ENCODE measurements at places on chromosomes 4 and X.

DNA sequence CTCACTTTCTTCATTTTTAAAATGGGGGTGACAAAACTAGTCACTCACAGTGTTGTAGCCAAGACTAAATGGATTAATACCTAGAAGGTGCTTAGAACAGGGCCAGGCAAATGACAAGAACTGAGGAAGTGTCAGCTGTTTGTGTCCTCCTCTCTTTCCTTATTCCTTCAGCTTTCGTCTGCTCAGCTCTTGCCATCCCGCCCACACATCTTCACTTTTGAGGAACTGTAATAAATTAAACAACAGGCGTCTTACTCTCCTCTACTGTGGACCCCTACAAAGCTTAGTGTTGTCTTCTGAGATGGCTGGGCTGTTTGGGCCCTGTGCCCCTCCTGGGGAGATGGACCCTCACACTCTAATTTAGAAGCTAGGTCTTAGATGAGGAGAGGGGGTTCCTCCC lies 2.7 kb downstream of the HPSE start:
- no peak for DNase-seq

DNA sequence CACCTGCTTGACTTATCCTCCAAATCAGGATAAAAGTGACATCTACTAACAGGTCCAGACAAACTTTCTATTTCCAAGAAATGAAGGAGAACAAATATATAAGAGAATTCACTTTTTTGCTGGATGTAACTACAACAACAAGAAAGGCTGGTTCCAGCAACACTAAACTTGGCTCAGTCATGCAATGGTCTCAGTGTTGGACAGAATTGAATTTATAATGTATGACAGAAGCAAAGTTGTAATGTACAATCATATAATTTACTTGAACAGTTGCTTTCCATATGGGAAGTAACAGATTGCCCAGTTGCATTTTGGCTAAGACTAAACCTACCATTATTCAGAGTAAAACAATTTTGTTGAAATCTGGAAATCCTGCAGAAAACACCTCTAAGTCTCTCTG lies 183.3 kb upstream of the INTU start:
- no peak for DNase-seq

DNA sequence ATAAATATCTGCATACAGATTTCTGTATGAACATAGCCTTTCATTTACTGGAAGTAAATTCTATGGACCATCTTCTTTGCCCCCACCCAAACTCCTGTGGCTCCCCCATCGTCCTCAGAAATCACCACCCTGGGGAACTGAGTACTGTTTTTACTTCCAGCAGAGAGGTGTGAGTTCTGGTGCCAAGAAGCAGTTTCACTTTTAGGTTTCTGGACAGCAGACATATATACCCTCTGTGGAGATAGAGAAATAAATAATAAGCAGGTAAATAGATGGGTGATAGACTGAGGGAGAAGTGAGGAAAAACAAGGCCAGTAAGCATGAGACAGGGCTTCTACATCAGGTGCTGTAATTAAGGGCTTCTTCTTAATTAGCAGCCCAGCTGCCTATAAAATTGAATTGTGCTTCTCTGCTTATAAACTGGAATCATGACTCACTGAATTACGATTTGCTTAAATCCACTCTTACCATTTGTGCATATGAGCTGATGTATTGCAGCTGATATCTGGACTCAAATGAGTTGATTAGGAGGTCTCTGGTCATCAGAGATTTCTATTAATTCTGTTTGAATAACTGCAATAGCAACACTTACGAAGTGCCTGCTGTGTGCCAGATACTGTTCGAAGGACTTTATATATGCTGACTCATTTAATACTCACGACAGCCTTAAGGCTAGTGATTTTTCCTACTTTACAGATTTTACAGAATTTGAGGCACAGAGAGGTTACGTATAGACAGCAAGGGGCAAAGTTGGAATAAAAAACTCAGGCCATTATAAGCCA lies 60.8 kb upstream of the DHX15 start:
- DNase-seq = no peak

DNA sequence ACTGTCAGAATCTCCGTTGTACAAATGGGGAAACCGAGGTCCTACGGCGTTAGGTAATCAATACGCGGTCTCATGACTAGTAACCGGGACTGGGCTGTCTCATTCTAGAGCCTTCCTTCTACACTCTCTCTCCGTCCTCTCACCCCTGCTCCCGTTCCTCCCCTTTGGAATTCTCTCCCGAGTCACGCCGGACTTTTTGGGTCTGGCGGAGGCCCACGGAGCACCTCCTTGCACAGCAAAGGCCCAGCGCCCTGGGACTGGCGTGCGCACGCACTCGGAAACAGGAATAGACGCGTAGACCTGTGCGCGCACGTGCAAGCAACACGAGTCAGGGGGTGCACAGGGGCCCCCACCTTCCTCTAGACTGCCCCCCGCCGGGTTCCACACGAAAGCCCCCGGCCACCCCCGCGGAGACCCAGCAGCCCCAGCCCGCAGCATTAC lies 361 bp downstream of the QDPR start:
- no peak for DNase-seq

DNA sequence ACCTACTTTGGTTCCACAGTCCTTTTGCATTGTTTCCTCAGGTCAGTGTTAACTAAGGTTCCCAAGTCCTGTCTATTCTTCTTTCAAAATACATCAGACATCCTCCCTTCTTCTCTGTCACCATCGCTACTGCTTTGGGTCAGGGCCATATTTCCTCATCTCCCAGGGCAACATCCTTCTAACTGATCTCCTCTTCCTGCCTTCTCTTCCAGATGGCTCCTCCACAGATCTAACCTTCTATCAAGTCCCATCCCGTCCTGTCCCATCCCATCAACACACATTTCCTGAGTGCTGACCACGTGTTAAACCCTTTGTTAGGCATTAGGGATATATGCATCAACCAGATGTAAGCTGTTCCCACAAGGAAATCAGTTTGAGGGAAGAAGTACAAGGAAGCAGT lies 25.9 kb downstream of the PLAC1 start:
- no peak for DNase-seq

- no peak for DNase-seq
Observed at GRCh38 chr4:105835177-105835576, 60.1 kb upstream of the NPNT start.

- no peak for DNase-seq
Observed at GRCh38 chrX:49096419-49096818, 16.7 kb upstream of the WDR45 start.

DNA sequence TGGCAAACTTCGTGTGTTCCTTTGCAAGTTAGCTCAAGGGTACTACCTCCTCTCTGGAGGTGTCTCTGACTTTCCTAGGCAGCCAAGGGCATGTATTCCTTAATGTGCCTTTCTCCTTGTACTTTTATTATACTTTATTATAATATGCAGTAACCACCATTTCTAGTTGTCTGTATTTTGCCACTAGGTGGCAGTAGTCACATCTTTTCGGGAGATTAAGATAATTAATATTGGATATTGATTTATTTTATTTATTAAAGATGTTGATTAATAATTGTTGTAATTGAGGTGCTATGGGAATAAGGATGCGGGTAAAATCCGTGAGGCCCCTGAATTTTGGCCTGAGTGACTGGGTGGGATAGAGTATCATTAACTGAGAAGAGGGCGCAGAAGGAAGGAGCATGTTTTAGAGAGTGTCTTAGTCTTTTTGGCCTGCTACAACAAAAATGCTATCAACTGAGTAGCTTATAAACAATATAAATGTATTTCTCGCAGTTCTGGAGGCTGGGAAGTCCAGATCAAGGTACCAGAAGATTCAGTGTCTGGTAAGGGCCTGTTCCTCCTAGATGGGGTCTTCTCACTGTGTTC lies 153.3 kb downstream of the TMEM164 start:
- no peak for DNase-seq

GRCh38 chrX:37986893-37987292 lies 19.5 kb upstream of the SYTL5 start:
- DNase-seq = no peak

DNA sequence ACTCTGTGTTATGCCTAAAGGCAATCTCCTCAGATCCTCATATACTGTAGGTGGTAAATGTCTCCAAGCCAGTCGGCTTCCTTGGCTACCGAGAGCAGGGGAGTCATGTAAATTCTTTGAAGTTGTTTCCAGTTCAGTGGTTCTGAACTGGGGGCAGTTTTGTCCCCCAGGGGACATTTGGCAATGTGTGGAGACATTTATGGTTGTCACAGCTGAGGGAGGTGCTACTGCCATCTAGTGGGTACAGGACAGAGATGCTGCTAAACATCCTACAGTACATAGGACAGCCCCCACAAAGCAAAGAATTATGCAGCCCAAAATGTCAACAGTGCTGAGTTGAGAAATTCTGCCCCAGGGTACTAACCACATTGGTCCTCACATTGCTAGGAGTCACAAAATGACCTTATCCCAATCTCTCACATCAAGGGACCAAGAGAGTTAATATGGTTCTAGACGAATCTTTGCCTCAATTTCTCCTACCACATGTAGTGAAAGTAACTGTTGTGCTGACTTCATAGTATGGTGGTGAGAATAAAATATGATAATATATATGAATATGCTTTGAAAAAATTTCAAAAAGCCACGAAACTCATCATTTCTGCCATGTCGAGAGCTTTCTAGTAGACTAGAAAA lies 104.4 kb upstream of the ARHGAP24 start:
- no peak for DNase-seq

- no peak for DNase-seq
Observed at GRCh38 chrX:41045960-41046567, 39.2 kb upstream of the USP9X start.

GRCh38 chr4:3690551-3691152 lies 75.5 kb upstream of the ADRA2C start:
- DNase-seq = no peak

DNA sequence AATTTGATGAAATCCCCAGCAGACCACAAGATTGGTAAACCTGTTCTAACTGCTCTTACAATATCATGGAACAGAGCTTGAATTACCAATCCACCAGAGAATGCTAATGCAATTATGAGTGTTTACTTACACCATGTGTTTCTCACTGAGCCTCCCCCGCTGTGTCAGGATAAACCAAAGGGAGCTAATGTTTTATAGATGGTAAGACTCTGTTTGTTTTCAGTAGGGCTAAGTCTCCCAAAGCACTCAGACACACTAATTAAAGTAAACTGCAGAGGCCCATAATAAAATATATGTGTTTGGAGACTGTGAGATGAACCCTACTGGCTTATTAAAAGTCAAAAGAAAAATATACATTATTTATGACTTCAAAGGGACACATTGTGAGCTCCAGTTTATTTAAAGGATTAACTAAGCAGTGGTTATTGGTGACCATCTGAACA lies 261.7 kb upstream of the FAM241A start:
- DNase-seq = no peak

- DNase-seq = no peak
Observed at GRCh38 chr4:137213372-137214173, 318.7 kb downstream of the PCDH18 start.

DNA sequence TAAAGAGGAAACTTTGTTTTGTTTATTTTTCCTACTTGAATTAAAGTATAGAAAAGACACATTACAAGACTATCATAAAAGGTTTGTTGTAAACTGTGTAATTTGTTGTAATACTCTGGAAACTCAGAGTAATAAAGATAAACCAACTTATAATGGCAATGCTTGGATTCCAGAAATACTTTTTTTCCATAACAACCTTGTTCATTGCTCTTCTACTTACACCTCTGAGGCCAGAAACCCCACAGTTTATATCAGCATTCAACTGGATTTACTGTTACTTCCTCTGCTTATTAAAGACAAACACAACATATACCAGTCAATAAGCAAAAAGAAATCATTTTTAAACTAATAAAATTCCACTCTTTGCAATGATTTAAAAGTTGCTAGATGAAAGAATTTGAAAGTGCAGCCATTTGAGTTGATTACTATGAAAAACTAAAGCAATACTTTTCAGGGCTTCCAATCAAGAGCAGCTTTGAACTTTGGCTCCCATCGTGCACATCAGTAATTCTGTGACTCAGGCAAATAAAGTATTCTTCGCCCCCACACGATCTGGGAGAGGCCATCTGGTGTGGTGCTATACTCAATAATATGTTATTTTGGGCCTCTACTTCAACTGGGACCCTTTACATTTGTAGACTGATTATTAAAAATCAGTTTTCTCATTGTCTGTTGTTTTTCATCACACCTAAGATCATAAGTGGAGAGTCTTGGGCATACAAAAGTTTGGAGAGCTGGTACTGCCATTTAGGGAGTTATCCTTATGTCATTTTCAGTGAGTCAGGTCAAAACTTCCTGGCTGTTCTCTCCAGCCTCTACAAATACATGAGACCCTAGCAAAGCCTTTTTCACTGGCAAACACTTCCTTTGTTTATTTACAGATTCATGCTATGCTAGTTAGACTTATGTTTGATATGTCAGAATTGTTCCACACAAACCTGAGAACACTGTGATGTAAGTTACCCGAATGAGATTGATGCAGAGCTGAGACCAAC lies 20.5 kb downstream of the DDIT4L start:
- DNase-seq = no peak

DNA sequence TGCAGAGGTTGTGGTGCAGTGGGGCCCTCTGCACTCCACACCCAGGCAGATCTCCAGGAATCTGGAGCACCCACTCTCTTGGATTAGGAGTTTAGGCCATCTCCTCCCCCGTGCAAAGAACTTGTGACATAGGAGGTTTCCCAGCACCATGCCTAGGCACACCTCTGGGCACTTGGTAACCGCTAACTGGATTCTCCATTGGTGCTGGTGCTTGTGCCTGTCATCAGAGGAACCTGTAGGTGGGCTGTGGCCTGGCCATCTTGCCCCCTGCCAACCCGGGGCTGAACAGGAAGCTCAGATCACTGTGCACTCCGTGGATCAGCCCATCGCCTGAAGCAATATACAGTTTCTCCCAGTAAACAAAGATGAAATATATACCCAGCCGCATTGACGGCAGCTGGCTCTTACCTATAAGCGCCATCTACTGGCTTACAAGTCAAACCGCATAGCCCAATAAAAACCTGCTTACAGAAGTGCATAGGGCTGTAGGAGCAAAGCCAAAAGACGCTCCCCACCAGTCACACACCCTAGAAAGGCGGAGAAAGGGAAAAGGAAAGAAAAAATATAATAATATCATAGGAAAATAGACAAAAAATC lies 19.1 kb upstream of the TEX13B start:
- DNase-seq = no peak

DNA sequence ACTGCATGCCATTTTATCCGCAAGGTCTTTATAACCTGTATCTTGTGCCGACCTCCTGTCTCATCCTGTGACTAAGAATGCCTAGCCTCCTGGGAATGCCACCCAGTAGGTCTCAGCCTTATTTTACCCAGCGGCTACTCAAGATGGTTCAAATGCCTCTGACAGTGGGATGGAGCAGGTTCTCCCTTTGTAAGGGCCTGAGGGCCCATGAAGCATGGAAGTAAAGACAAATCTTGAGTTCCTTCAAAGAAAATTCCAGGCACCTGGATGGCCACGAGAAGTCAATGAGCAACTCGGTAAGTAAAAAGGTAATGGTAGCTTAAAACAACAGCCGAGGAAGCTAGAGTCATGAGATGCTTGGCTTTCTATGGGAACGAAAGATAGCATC lies 19.6 kb upstream of the PRKX start:
- DNase-seq = no peak

DNA sequence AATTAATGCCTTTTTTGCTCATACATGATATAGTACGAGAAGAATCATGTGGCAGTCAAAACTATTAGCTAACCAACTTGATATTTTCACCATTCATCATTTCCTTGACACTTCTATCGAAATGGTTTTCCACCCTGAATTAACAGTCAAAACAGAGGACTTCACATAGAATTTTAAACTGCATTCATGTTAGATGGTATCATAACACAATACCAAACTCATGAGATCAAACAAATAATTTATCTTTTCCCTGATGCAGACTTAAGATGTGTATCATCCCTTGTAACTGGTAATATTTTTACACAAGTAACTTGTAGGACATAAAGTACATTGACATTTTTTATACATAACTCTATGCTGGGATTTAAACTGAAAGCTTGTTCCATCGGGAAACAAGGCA lies 18.2 kb upstream of the ANTXR2 start:
- no peak for DNase-seq
